ENCODE measurements at places on chromosomes 1 and 21.

DNA sequence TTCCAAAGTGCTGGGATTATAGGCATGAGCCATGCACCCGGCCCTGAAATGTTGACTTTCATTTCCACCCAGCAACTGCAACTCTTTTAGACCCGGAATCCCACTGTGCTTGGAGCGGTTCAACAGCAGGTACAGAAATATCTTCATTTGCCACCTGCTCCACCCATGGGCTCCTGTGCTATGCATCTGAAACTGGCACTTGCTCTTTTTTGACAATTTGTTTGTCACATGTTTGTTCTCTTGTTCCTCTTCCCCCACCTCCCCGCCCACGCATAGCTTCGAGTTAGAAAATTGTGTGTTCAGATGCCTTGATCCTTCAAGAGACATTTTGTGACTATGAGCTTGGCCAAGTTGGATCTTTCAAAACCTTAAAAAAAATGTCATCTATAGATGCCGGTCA, 2.4 kb upstream of the IFNLR1 start:
- DNase-seq, result peak; percentile 30

GRCh38 chr1:43206600-43207228, 34.6 kb downstream of the CFAP57 start:
- DNase-seq, result no peak

GRCh38 chr1:20061866-20062265, 8.1 kb upstream of the PLA2G5 start:
- DNase-seq, result no peak

DNA sequence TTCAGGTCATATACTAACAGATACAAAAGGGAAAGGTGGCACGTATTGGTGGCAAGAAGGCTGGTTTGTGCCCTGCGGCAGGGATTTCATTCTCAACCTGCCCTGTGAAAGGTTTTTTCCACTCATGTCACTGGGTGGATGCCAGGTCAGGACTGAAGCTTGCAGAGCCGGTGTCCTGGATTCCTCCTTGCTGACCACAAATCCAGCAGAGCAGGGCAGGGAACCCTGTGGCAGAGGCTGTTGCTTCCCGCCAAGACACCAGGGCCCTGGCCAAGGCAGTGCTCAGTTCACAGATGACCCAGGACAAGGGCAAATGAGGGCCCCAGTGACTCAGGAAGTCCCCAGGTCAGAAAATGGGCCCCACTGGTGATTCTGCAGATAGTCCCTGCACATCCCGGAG, 16.4 kb downstream of the BSND start:
- no peak for DNase-seq

DNA sequence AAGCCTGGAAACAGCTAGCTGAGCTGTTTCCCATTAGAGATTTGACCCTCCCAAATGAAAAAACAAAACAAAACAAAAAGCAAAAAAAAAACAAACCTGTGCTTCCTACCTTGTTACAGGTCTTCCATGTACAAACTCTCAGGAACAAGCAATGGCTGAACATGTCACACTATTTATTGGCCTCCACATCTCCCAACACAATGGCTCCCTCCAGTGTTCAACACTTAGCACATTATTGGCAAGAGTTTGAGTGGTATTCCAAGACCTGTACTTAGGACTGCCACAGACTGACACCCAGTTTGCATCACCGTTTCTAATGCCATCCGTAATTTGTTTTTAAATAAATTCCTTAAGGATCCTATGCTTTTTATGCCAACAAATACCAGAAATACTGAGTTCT, 195.0 kb upstream of the OLFM3 start:
- no peak for DNase-seq

DNA sequence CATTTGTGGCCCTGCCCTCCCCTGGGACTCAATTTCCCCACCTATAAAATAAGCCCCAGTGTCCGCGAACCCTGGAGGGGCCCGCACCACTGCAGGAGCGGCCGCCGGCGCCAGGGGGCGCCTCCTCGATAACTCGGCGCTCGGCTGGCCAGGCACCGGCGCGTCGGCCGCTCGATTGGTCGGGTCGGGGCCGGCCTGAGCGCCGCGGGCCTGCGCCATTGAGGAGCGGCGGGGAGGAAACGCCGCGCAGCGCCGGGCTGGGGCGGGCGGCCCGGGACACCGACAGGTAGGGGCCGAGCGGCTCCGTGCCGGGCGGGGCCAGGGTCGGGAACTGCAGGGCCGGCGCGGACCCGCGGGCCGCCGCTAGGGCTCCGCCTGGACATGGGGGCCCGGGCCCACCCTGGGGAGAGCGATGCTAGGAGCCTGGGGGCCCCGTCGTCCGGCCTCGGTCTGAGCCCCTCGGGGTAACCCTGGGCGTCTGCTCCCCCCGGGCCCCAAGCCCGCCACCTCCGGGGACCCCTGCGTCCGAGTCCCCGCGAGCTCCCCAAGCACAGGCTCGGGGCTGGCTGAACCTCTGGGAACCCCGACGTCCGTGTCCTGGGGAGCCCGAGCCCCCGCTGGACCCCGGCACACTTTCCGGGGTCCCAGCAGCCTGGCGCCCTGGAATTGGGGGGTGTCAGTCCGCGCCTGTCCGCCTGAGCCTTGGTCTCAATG, at the start of gene VPS13D:
VPS13D (plus strand) TSS at position 196 of the 714 bp plus-strand sequence. CDS start 4,237 bp downstream, outside the sequence.
- peak; percentile 90 for DNase-seq

GRCh38 chr1:18783705-18784481, 75.6 kb downstream of the TAS1R2 start:
- no peak for DNase-seq

DNA sequence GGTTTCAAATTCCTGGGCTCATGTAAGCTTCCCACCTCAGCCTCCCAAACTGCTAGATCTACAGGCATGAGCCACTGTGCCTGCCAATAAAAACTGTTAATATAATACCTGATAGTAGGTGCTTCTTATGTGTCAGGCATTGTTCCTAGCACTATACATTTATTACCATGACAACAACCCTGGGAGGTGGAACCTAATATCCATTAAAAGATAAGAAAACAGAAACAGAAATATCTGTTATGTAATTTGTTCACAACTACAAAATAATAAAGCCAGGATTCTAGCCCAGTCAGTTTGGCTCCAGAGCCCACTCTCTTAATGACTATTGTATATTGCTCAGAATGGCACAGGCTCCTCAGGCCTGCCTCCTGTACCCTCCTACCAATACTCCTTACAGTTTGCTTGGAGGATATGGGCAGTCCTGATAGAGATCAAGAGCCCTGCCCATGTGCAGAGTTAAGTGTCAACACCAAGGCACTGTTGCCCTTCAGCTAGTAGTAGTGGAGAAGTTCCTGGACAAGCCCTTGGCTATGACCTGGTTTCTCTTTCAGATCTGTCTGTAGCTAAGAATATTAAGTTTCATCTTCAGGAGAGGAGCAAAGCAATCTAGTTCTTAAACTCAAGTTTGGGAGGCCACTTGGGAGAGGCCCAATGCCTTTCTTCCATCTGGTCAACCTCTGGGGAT, 22.4 kb downstream of the RPL5 start:
- DNase-seq, result no peak

DNA sequence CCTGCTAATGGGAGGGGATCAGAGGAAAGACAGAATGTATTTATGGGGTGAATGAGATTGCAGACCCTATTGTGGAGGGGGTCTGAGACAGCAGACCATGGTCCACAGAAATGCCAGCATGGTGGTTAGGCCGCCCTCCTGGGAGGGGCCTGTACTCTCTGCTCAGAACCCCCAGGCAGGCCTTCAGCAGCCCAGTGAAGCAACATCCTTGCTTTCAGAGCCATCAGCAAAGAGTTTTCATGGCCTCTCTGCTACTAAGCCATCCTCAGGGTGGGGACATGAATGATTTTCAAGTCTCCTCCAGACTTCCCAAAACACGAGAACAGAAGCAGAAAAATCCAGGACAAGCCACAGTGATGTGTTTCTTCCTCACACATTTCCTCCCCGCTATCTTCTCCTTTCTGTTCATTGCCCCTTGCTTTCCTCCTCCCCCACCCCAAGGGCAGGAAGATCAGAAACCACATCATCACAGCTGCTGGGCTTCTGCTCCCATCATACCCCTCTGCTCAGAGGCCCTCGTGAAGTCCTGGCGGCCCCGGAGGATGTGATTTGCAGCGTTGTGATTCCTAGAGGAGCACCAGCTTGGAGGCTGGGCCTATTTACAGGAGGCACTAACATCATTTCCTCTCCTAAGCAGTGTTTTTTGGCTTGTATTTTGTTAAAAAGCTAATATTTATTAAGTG, 48.0 kb downstream of the ABCA4 start:
- no peak for DNase-seq

DNA sequence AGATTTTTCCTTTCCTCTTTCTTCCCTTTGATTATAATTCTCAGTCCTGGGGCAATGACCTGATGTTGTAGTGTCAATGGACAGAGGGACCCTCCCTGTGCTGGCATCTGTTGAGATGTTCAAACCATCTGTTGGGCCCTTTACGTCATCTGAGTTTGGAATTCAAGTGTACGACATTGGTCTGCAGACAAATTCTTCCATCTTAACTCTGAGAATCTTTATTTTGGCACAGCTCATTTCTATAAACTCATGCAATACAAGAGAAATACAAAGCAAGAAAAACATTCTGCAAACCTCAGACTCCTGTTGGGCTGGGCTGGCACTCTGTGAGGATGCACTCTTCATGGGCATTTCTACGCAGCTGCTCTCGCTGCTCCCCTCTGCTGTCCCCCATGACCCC, 54.2 kb downstream of the IFI44 start:
- no peak for DNase-seq

DNA sequence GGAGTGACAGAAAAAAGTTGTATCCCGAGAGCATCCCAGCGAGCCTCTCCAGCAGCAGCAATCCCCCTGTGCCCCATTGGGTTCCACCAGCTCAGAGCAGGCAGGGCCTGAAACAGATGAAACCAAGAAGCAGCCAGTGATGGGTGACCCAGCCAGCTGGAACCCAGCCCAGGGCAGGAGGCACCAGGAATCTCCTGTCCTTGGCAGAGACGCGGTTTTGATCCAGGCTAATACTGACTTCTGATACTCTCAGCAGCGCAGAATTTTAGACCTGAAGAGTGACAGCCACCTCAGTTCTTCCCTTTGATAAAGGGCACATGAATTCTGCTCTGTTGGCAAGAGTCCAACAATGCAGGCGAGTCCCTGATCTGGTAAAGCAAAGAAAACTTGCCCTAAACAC, 11.4 kb upstream of the OLIG1 start:
- DNase-seq, result no peak

- DNase-seq, result no peak
These were observed 93.0 kb upstream of the PLPPR4 start for GRCh38 chr1:99171184-99171813.

- no peak for DNase-seq
These were observed 27.4 kb downstream of the ETS2 start for GRCh38 chr21:38833117-38833516.

GRCh38 chr1:58909914-58910681, 126.3 kb upstream of the JUN start:
- no peak for DNase-seq

- DNase-seq, result no peak
These were observed 1155.2 kb upstream of the B3GALT2 start for GRCh38 chr1:194341587-194341986.

DNA sequence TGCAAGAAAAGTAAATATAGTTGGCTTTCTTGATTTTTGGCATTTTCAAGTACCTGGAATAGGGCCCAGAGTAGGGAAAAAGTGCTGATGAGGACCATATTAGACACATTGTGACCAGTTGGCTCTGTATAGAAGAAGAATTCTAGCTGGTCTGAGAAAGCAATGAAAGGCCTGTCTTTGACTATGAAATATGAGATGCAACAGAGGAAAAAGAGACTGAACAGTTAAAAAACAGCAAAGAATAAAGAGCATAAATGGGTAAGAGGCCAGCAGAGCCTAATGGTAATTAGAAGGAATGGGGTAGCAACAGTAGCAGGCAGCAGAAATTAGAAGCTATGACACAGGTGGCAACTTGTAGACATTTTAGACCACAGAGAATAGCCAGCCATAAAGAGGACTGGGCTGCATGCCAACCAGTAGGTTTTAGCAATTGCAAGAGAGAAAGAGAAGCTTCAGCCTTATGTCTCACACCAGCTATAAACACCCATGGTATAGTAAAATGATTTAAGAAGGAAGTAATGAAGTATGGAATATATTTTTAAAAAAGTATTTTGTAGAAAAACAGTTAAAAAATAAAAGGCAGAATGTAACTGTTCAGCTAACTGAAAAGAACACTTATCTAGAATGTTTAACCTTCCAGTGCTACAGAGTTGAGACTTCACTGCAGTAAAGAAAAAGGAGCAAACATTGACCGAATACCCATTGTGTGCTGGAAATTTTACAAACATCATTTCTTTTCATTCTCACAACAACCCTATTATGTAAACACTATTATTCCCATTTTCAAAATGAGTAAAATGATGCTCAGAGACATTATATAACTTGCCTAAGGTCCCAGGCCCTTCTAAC, 114.1 kb downstream of the LHX4 start:
- no peak for DNase-seq

GRCh38 chr1:223304931-223305330, 59.0 kb downstream of the SUSD4 start:
- no peak for DNase-seq

DNA sequence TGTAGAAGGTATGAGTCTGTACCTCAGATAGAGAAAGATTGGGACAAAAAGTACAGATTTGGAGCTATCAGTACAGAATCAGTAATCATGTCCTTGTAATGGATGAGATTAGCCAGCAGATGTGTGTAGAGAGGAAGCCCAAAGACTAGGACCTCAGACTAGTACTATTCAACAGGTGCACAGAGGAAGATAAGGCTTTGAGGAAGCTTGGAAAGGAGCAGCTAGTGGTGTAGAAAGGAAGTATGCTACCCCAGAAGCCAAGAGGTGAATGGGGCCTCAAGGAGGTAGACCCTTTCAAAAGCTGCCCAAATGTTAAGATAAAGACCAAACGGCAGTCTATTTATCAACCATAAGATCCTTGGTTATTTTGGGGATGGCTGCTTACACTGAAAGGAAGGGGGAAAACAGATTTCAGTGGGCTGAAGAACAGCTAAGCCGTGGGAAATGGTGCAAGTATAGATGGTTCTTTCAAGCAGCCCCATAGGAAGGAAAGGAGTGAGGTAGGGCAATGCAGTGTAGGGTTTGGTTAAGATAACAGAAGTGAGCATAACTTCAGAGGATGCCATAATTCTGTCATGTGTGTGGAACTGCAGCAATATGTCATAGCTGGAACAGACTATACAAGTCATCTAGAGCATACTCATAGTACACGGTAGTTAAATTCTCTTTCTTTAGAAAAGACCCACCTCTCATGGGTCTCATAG, 221.7 kb downstream of the HHIPL2 start:
- no peak for DNase-seq

DNA sequence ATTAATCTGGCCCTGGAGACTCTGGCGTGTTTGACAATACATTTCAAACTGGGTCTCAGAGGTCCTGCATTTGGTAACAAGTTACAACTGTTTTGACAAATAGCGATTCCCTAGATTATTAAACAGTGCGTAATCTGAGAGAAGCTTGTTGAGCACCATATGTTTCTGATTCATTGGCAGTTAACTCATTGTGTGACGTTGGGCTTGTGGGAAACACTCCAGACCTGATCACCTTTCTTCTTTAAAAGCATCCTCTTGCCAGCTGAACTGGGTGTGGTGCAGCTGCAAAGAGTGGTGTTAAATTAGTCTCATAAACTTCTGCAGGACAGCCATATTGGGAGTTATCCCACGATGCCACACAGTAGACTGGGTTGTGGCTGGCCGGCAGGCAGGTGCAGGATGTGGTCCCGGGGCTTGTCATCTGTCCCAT, 82.7 kb downstream of the CDC7 start:
- DNase-seq, result no peak

All from GM12892 (cell line).